ENCODE measurements at places on chromosomes 5 and 9. TPM values are rescaled to one million over a fixed set of nuclear protein-coding genes. Genes with fewer than 3 reads are reported as not detected.

Gene C5
- 3.9 TPM for total RNA-seq

Gene UBAC1
- 31.3 TPM for total RNA-seq

Gene C9orf153
- total RNA-seq, result 0.32 TPM

Gene PLPPR1
- not detected for total RNA-seq

Gene IL33
- total RNA-seq, result 83.6 TPM

Gene FAT2
- 0.09 TPM for total RNA-seq
